Stimulated activated CD8-positive, alpha-beta memory T cell treated with anti-CD3 and anti-CD28 coated beads, Interleukin-7, amount 100 ng/mL, for 24 hours (primary cell): ENCODE measurements at places on chromosomes 6 and 20.

- DNase-seq, result no peak
These were observed 110.2 kb downstream of the NKAIN2 start for GRCh38 chr6:123913863-123914262.

- no peak for DNase-seq
These were observed 18.0 kb downstream of the CDH26 start for GRCh38 chr20:59976156-59976782.

DNA sequence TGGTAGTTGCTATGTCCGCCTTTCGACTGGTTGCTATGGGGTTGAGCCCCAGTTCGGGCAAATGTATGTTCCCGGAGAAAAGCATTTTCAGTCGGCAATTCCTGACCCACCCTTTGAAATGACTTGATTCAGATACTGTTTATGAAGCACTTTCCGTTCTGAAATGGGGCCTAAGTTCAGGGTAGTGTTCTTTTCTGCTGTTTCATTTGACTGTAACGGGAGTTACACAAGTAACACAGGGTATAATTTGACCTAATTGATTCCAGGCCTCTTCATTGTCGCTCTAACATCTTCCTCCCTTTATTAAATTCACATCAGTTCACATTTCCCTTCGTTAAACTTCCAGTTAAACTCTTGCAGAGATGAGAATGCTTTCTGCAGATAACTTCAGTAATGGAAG lies 85.5 kb downstream of the BMP6 start:
- no peak for DNase-seq

DNA sequence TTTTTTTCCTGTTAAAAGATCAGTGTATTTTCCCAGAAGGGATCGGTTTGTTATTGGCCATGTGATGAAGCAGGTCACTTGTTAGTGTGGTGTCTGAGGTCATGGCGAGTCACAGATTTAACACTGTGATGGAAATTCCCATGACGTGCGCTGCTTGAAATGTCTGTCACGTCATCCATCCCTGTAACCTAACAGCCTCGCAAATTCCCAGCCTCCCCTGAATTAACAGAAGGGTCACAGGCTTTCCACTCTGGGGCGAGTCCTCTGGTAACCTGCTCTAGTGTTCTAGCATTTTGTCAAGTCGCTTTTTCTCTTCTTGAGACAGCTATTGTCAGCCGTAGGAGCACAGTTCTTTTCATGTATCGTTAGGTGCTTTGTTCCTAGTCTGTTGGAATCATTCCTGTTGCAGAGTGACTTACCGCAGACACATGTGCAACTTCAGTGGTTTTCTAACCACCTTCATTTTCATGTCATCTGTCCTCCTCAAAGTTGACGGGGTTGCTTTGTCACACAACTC lies 137.2 kb downstream of the MAP3K4 start:
- no peak for DNase-seq

GRCh38 chr6:161583584-161583983 lies 309.7 kb upstream of the AGPAT4 start:
- DNase-seq, result no peak

GRCh38 chr20:25632940-25633790 lies 9.4 kb upstream of the NANP start:
- no peak for DNase-seq

DNA sequence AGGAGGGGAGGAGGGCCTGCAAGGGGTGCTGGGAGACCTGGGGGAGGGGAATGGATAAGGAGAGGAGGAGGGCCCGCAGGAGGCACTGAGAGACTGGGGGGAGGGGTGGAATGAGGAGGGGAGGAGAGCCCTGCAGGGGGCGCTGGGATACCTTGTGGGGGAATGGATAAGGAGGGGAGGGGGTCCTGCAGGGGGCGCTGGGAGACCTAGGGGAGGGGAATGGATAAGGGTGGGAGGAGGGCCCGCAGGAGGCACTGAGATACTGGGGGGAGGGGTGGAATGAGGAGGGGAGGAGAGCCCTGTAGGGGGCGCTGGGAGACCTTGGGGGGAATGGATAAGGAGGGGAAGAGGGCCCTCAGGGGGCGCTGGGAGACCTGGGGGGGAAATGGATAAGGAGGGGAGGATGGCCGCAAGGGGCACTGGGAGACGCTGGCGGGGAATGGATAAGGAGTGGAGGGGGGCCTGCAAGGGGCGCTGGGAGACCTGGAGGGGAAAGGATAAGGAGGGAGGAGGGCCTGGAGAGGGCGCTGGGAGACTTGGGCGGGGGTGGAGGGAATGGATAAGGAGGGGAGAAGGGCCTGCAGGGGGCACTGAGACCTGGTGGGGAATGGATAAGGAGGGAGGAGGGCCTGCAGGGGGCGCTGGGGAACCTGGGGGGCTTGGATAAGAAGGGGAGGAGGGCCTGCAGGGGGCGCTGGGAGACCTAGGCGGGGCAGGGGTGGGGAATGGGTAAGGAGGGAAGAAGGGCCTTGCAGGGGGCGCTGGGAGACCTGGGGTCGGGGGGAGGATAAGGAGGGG lies 1.3 kb upstream of the CTCFL start:
- no peak for DNase-seq

- no peak for DNase-seq
These were observed 94.9 kb downstream of the JARID2 start for GRCh38 chr6:15340775-15341174.

GRCh38 chr6:28488916-28489365 lies 26.7 kb downstream of the GPX6 start:
- DNase-seq, result no peak

DNA sequence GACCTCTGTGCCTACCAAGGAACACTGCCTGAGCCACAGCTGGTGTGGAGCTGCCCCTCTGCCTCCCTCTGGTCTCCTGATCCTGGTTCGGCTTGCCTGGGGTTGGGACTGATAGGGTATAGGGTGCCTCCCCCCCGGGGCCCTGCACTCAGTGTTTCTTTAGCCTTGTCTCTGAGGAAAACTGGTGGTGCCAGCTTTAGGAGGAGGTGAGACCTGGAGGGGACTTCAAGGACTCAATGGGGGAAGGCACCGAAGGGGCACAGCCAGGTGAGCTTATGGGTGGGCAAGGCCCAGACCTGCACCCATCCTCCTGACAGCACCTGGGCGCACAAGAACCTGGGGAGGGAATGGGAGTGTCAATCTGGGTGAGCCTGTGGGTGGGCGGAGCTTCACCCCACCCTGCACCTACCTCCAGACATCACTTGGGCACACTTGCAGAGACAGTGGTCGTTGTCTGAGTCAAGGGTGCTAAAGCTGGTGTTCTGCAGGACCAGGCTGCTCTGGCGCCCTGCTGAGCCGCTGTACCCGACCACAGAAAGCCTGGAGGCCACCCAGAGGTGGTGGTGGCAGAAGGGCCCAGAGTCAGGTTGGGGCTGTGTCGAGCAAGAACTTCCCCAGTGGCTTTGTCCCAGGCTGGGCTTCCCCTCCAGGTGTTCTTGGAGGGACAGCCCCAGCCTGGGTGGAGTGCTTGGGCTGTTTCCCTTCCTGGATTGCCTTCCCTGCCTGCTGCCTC lies 40.5 kb downstream of the FAM110A start:
- DNase-seq, result no peak

DNA sequence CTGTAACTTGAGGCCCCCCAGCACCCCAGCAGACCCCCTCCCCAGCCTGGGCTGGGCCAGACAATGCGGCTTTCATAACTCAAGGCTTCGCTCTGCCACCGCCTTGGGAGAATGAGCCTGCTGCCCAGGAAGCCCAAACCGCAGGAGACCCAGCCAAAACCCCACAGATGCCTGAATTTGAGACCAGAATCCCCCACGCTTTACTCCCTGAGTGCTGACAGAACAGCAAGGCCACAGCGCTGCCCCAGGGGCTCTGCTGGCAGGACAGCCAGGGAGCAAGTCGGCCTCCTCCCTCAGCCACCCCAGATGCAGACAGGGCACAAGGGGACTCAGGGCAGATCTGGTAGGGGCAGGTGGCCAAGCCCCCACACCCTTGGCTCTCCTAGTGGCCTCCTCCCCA lies 2.2 kb downstream of the MDFI start:
- no peak for DNase-seq

DNA sequence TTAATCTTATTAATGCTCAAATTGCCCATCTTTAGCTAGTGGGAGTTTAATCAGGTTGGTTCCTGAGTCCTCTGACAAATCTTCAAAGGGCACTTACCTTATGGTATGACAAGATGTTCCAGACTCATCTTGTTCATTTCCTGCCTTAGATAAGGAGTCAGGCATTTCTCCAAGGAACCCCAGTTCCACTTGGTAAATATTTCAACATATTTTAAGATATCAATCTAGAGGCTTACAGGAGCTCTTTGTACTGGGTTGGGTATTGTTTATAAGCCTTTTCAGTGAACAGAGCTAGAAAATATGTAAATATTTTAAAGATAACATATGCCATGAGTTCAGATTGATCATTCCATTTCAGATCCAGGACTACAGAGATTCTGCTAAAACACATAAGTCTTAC lies 159.8 kb downstream of the RCAN2 start:
- DNase-seq, result no peak

- DNase-seq, result no peak
These were observed 378.7 kb upstream of the HSF2 start for GRCh38 chr6:122020588-122021264.

- no peak for DNase-seq
These were observed 32.8 kb downstream of the PPP1R14C start for GRCh38 chr6:150175586-150176151.
